Posterior cingulate gyrus (tissue), 11 donors: ENCODE measurements at places on chromosomes 7 and 10.

- DNase-seq: no peak
Measured at GRCh38 chr10:58456179-58456578, 56.5 kb upstream of the BICC1 start.

GRCh38 chr7:157183832-157184231 is 45.1 kb downstream of the UBE3C start:
- no peak for DNase-seq

- DNase-seq: no peak
Measured at GRCh38 chr10:107856047-107856315, 691.5 kb upstream of the SORCS1 start.

DNA sequence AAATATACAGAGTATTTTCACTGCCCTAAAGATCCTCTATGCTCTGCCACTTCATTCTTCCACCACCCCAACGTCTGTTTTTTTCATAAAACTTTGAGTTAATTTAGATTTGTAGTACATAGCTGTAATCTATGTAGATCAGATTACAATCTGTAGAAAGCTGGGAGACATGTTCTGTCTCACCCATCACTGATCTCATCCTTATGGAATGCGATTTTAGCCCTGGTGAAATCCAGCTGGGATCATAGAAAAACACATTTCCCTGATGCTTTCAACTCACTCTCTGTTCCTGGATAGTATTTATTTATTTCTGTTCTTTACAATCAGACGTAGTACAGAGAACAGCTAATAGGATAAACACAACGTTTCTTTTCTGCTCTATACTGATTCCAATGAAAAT is 521.0 kb downstream of the KIF20B start:
- DNase-seq: no peak

DNA sequence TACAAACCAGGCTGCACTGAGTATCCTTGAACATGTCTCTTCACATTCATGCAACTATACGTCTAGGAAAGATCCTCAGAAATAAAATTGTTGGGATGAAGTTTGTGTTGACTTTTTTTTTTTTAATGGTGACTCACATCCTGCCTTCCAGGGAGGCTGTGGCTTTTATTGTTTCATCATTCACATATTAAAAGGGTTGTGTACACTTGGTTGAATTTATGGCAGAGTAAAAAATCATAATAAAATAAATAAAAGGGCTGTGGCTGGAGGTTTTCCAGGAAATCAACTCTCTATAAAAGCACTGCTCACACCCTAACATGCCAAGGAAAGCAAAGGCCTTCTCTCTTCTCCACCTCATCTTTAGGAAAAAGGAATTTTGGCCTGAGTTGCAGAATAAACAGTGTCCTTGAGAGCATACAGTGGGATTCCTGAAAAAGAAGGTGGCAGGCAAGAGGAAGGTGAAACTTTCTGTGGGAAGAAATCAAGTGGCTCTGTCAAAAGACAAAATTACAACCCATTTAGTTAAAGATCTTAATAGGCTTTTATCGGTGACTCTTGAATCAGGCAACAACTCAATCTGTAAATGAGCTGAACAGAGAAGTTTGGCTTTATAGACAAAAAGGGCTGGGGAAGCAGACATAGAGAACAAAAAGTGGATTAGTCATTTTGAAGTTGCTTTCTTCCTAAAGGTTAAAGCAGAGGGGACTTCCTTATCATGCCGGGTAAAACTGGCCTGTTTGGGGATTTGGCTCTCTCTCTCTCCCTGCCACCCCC is 41.6 kb upstream of the FHIP2A start:
- DNase-seq: no peak

DNA sequence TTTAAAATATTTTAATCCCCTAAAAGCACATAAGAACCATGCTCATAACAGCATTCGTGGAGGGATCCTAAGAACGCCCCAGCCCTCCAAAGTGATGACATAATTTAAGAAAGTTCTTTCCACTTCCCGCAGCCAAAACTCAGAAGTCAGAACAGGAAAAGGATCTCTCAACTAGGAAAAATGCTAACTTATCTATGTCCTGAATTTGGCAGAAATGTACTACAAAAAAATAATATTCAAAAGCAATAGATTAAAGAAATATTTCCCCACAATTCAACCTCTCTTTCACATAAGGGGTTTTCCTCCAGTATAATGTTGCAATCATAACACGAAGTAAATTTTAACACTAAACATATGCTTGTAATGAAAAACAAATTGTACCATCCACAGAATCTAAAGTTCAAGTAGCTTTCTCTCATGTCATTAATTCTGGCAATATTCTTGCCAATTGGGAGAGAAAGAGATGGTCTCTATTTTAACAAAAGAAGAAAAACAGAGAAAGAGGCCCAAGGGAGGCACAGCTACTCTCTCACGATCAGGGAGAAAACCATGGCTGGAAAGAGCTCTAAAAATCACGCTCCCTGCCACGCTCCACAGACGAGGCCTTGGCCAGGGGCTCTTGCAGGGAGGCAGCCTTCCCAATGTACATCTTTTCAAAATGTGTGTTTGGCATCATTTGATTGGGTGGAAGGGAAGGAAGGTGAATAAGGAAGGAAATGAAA is 22.9 kb downstream of the ASB13 start:
- no peak for DNase-seq

GRCh38 chr10:34941471-34942357 is 126.6 kb upstream of the PARD3 start:
- DNase-seq: no peak

DNA sequence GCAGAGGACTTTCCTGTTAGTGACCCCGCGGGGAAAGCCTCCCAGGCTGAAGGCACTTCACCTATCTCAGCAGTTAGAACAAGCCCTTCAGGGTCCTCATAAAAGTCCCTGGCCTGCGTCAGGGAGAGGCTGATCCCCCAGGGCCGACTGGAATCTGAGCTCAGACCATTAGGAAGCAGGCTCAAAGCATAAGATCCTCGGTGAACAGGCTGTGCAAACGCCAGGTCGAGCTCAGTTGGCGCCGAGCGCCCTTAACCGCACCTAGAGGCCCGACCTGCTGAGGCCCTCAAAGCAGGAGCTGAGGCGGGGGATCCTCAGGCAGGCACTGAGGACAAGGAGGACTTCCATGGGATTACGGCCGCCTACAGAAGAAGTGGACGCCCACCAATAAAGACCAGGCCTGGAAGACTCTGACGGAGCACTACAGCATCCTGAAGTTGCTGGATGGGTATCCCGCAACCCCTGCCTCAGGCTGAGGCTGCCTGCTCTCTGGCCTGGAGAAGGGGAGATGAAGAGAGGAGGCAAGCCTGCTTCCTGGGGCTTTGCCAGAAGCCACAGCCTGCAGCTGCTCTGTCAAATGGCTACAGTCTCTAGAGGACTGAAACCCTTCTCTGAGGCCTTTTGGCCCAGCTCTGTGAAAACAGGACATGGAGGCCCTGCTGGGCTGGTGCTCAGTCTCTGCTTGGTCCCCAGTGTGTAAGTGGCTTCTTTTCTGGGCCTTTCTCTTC is 29.9 kb downstream of the LIPJ start:
- no peak for DNase-seq

DNA sequence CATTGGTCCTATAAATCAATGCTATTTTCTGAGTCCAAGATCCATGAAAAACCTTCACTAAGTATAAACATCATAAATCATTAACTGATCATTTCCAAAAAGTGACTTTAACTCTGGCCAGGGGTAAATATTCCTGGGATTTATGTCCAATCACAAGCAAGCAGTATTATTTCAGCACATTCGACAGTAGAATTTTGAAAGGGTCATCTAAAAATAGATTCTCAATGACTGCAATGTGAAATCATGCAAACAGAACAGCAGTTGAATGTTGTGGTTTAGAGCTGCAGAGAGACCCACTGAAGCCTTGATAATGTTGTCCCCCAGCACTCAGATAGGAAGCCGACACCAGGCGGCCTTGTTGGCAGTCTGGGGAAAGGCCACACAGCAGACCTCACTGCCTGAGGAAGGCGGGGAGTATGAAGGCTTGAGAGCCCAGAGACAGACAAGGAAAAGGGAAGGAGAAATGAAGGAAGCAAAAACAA is 38.1 kb downstream of the FAM107B start:
- DNase-seq: no peak

DNA sequence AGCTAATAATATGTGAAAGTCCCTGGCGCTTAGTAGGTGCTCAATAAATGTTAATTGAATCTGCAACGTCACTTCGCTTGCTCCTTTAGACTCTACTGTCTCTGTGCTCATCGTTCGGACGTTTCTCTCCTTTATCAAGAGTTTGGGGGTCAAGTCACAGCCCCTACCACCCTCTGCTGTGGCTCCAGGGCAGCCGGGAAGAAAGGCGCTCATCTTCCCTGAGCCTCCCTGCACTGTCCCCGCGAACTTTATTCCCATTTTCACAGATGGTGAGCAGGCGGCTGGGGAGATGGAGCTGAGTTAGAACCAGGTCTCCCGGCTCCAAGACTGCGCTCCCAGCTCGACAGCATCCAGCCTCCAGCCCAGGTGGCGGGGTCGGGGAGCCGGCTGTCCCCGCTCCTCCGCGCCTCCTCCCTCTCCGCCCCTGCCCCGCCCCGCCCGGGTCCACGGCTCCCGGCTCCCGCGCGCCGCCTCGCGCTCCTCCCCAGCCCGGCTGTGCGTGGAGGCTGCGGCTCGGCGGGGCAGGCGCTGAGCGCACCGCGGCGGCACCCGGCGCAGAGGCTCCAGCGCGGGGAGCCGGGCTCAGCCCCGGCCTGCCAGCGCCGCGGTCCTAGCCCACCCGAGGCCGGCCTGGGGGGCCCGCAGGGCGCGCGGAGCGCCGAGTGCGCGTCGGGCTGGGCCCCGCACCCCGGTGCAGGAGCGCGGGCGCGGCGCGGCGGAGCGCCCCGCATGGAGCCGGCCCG is at the start of gene CLEC2L:
TSS of gene CLEC2L (plus strand) at position 487 of the 743 bp plus-strand sequence. CDS start at position 730, 243 bp downstream.
- DNase-seq: peak; percentile 55

GRCh38 chr10:3002304-3002703 is 65.0 kb upstream of the PFKP start:
- DNase-seq: no peak

- no peak for DNase-seq
Measured at GRCh38 chr7:35848725-35849124, 47.9 kb downstream of the SEPTIN7 start.

DNA sequence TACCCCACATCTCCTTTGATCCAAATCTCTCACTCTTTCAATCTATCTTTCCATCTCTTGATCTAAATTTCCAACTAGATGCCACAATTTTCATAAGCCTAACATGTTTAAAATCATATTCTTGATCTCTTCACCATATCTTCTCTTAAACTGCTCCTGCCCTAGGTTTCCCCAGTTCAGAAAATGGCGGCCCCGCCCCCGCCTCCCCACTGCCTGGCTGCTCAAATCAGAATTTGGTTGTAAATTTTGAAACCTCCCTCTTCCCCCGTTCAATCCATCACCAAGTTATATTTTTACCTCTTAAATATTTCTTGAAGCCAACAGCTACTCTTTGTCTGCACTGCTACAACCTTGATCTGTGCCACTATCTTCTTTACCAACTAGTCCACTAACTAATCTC is 27.3 kb upstream of the PRTFDC1 start:
- DNase-seq: no peak

DNA sequence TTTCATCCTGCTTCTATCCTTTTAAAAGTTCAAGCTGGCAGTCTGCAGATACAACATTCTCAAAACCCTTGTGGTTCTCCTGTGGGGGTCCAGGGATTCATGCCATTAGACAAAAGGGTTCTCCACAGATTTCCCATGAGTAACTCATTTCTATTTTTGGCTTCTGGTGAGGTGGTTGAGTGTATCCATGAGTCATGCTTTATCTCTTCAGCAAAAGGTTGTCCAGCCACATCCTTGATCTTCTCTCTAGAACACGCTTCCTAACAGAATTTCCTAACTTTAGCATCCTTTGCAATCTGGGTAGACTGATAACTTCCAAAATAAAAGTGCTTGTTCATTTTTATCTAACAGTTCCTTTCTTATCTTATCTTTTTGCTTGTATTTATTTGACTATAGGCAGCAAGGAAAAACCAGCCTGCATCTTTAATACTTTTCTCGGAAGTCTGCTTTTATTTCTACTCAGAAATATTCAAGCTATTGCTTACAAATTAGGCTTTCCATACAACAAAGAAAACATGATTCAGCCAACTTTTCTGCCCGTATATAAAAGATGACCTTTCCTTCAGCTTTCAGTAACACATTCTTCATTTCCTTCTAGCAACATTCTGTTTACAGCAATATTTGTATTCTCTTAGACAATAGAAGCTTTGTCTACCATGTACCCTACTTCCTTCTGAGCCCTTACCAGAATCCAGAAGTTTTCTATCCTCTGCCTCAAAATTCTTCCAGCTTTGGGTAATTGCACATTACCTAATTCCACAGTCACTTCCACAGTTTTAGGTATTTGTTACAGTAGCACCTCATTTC is 79.3 kb upstream of the IL6 start:
- no peak for DNase-seq

DNA sequence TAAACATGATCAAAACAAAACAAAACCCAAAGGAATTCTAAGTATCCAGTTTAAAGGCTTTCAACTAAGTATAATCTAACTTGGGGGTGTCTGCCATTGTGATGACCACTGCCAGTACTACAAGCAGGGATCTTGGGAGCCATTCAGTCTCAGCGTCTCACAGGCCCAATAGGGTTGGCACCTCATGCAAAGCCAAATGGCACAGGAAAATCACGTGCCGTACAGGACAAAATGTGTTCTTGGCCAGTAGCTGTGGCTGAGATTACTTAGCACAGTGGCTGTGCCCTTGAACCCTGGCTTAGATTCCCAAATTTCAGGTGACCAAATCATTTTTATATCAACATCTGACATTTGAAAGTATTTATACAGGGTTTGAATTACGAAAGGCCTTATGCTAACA is 50.0 kb downstream of the DLD start:
- DNase-seq: no peak

DNA sequence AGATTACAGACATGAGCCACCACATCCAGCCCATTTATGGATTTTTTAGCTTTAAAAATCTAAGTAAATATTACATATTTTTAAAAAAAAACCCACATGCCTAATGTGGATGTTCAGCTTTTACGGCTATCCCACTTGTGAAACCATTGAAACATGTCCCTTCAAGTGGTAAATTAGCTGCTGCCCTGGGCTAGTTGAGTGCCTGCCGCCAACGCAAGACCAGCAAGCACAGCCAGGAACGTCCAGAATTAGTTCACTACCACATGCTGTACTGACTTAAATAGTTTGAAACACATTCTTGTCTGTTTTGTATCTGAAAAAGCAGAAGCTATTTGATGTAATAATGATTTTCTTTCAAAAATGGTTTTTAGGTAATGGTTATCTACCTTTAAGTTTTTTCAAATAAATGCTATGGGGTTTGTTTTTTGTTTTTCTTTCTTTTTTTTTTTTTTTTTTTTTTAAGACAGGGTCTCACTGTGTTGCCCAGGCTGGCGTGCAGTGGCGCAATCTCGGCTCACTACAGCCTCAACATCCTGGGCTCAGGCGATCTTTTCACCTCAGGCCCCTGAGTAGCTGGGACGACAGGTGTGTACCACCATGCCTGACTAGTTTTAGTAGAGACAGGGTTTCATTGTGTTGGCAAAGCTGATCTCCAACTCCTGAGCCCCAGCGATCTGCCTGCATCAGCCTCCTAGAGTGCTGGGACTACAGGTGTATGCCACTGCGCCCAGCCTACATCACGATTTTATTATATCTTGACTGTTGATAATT is 57.0 kb downstream of the KLRG2 start:
- DNase-seq: peak; percentile 26

- DNase-seq: no peak
Measured at GRCh38 chr7:116293139-116293538, 82.8 kb downstream of the TES start.

GRCh38 chr7:21543528-21544302 is 876 bp downstream of the DNAH11 start:
- peak; percentile 75 for DNase-seq

GRCh38 chr7:157375410-157375809 is 38.6 kb downstream of the DNAJB6 start:
- no peak for DNase-seq

GRCh38 chr10:89904755-89905154 is 203.4 kb downstream of the KIF20B start:
- no peak for DNase-seq
